ENCODE measurements at places on chromosomes 16 and 17. TPM values are rescaled to one million over a fixed set of nuclear protein-coding genes. Genes with fewer than 3 reads are reported as not detected.

Gene TMEM100
- 63.7 TPM for total RNA-seq

Gene UTS2R
- total RNA-seq, result not detected

Gene CLEC18A
- total RNA-seq, result 1.6 TPM

Gene CCL3
- 6.0 TPM for total RNA-seq

Gene MGRN1
- total RNA-seq, result 29.5 TPM

Gene BAIAP2
- total RNA-seq, result 24.2 TPM

Gene KRT40
- not detected for total RNA-seq

Gene SMG1
- 93.6 TPM for total RNA-seq

Gene HBA1
- 1,778 TPM for total RNA-seq

Gene RHBDL3
- 14.1 TPM for total RNA-seq

Gene EPX
- total RNA-seq, result 1.2 TPM

Gene SLC38A8
- 1.4 TPM for total RNA-seq

Gene LITAFD
- not detected for total RNA-seq

Gene PRKCB
- 50.7 TPM for total RNA-seq

Gene GPRC5C
- total RNA-seq, result 16.3 TPM

Gene ITGB3
- 7.5 TPM for total RNA-seq

Gene MLKL
- 4.2 TPM for total RNA-seq

Gene NOTUM
- total RNA-seq, result 0.89 TPM

Gene WNK4
- total RNA-seq, result 3.5 TPM

Gene TMED6
- total RNA-seq, result 0.33 TPM

Gene TPSG1
- not detected for total RNA-seq

Gene FOXL1
- total RNA-seq, result 8.9 TPM

Gene NUTF2
- total RNA-seq, result 82.6 TPM

Gene JUP
- total RNA-seq, result 56.0 TPM

Gene TM4SF5
- not detected for total RNA-seq

Gene P3H4
- total RNA-seq, result 18.8 TPM

Gene CLDN9
- 0.06 TPM for total RNA-seq

Gene HNF1B
- total RNA-seq, result not detected

Gene WFIKKN1
- 0.30 TPM for total RNA-seq

Gene EPOP
- total RNA-seq, result 0.50 TPM

Gene OR4D1
- total RNA-seq, result 0.06 TPM

Gene CBX2
- 12.6 TPM for total RNA-seq

Gene ZFP3
- total RNA-seq, result 8.9 TPM

Gene PRR11
- total RNA-seq, result 6.1 TPM

Gene PHKB
- 81.8 TPM for total RNA-seq

Gene IL21R
- 0.06 TPM for total RNA-seq

Gene EVPLL
- 0.10 TPM for total RNA-seq

Gene CHST4
- 0.44 TPM for total RNA-seq

Gene AANAT
- total RNA-seq, result 0.28 TPM

Gene KRTAP2-3
- total RNA-seq, result not detected

Gene ASGR2
- total RNA-seq, result 0.50 TPM

Gene ZNF213
- 4.2 TPM for total RNA-seq

Gene UMOD
- not detected for total RNA-seq

Gene SLC7A6OS
- total RNA-seq, result 23.0 TPM

Gene CSF3
- 0.59 TPM for total RNA-seq

Gene GAST
- not detected for total RNA-seq

Gene DUXB
- not detected for total RNA-seq

Gene DHX58
- total RNA-seq, result 6.7 TPM

Gene TBC1D26
- total RNA-seq, result 0.20 TPM

Gene CHST5
- total RNA-seq, result 0.89 TPM

Data from spinal cord (tissue), 10 donors.